Left kidney (tissue), 8 donors: ENCODE measurements at places on chromosomes 6 and 20.
A peak's percentile ranks its signal among the peaks of the same experiment; 100 is the strongest.

DNA sequence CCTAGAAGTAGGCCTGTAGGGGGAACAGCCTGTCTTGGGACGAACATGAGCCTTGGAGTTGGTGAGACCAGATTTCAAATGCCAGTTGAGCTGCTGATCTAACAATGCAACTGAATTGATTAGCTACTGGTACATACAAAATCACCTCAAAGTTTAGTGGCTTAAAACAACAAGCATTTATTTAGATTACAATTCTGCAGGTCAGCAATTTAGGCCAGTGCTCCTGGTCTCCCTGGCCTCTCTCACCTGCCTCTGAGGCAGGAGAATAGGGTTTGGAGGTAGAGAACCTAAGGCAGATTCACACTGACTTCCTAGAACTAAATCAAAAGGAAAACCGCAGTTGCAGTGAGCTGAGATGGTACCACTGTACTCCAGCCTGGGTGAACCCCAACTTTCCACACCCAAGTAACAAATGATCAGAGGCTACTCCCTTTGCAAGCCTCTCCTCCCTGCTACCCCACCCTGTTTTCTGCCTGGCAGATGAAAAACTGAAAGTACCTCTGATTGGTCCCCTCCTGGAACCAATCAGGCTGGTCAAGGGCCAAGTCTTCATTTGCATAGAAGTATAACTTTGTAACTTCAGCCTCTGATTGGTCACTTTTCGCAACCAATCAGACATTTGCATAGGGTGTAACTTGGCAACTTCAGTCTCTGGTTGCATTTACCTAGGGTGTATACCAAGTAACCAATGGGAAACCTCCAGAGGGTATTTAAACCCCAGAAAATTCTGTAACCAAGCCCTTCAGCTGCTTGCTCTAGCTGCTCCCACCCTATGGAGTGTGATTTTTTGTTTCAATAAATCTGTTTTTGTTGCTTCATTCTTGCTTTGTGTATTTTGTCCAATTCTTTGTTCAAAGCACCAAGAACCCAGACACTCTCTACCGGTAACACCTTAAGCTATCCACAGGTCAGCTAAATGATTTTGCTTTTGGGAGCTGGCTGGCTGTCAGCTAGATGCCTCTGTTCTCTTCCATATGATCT is 8.1 kb upstream of the UBR2 start:
- DNase-seq = no peak

- DNase-seq = no peak
Observed at GRCh38 chr20:43389211-43389610, 68.5 kb upstream of the SRSF6 start.

DNA sequence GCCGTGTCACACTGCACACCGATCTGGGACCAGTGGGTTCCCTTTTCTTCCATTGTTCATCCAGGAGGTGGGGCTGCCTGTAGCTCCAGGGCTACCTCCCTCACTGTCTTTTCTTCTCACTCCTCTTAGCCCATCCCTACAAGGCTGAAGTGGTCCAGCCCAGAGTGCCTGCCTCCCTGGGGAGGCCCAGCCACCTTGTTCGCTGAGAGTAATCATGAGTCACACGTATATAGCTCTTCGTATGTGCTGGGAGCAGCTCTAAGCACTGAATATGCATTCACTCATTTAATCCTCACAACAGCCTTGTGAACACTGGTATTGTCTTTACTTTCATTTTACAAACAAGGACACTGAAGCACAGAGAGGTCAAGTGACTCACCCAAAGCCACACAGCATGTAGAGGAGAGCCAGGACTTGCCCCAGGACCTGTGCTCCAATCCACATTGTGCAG is 14.7 kb upstream of the CCDC167 start:
- DNase-seq = no peak

- DNase-seq = no peak
Observed at GRCh38 chr20:24051160-24051559, 62.6 kb upstream of the GGTLC1 start.

GRCh38 chr6:113936093-113936934 is 34.6 kb downstream of the HDAC2 start:
- DNase-seq = peak; percentile 79

DNA sequence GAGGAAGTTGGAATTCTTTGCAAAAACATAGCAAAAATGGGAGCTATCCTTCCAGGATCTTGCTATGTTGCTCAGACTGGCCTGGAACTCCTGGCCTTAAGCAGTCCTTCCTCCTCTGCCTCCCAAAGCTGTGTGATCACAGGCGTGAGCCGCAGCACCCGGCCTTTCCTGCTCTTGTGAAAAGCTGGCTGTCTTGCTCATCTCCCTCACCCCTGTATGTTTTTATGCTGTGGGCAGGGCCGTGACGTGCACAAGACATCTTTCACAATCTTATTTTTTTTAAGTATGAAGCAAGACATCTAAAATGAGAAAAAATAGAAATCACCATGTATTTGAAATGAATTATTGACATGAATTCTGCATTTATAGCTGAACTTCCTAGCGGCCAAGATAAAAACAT is 110.4 kb downstream of the SAMD5 start:
- no peak for DNase-seq
